ENCODE measurements at places on chromosomes 7 and 10. TPM values are rescaled to one million over a fixed set of nuclear protein-coding genes. Genes with fewer than 3 reads are reported as not detected.

Gene MASTL
- total RNA-seq, result 43.5 TPM

Gene STARD3NL
- total RNA-seq, result 207 TPM

Gene FERD3L
- not detected for total RNA-seq

Gene CFAP43
- 0.16 TPM for total RNA-seq

Gene RSU1
- total RNA-seq, result 179 TPM

Gene PTF1A
- total RNA-seq, result not detected

Gene SYNPO2L
- total RNA-seq, result not detected

Gene HMX2
- 0.61 TPM for total RNA-seq

Gene PIP
- not detected for total RNA-seq

Gene SLC18A3
- total RNA-seq, result not detected

Gene MPLKIP
- 53.2 TPM for total RNA-seq

Gene ACSM6
- total RNA-seq, result not detected

Gene PTPRN2
- 2.1 TPM for total RNA-seq

DNA sequence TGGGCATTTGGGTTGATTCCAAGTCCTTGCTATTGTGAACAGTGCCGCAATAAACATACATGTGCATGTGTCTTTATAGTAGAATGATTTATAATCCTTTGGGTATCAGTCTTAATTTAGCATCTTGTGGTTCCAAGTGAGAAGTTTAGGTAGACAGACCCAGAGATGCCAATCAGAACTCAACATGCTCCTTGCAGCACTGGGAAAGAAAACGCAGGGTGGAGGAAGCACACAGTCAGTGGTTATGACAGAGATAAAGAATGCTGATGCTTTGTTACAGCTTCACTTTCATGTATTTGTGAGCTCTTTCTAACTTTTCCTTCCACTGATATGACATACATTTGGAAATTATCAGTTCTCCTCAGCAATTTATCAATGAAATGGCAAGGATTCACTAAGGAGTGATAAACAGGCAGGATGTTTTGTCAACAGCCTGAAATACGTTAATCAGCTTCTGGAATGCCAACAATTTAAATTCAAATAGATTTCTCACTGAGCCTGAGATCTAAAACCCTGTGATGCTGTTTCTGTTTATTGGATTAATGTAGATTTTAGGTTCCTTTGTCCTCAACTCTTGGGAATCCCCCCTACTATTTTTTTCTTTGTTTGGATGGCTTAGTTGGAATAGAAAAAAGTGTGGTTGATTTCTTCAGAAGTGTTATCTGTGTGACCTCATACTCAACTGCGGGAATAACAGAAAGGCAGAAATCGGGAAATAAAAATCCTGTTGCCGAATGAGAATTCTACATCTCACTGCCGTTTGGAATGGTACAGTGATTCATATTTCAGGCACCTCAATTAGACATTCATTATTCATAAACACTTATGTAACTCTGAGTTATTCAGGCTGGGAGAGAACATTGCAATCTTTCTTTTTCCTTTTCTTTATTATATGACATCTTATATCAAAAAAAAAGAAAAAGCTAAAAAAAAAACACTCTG lies 675.0 kb downstream of the CNTNAP2 start:
- DNase-seq, result no peak

GRCh38 chr10:34024693-34025425 lies 690.4 kb upstream of the NRP1 start:
- no peak for DNase-seq

DNA sequence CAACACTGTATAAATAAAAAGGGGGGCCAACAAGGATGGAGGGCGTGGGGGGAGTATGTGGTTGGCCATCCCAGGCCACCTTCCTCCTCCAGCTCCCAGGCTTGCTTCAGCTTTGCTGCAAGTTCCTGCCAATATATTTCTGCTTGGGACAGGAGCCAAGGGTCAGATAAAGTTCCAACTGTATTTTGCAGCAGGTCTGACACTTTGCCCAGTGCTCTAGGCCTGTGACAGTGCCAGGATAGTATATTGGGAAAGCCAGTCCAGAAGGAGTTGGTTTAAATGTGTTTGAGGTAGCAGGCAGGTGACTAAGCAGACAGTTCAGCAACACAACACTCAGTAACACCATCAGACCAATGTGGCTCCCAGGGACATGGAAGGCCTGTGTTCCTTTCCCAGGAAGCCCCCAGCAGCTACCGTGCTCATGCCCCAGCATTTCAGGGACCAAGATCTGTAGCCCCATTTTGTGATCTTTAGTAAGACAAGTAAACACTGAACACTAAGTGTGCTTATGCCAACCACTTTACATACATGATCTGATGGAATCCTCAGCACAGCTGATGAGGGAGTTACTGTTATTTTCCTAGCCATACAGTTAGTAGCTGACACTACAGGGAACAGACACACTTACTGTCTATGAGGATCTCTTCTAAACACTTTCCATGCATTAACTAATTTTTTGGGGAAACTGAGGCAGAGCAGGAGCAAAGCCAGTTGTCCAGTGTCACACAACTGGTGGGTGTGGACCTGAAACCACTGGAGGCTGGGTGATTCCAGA lies 38.9 kb downstream of the DNAJB12 start:
- DNase-seq, result no peak

- no peak for DNase-seq
These were observed 30.3 kb downstream of the FOXL3 start for GRCh38 chr7:320297-320696.

- DNase-seq, result no peak
These were observed 669 bp upstream of the AP5Z1 start for GRCh38 chr7:4774658-4775249.

GRCh38 chr7:84190016-84190705 lies 4.4 kb downstream of the SEMA3A start:
- no peak for DNase-seq

- no peak for DNase-seq
These were observed 55.5 kb upstream of the CCNJ start for GRCh38 chr10:95987685-95988426.

DNA sequence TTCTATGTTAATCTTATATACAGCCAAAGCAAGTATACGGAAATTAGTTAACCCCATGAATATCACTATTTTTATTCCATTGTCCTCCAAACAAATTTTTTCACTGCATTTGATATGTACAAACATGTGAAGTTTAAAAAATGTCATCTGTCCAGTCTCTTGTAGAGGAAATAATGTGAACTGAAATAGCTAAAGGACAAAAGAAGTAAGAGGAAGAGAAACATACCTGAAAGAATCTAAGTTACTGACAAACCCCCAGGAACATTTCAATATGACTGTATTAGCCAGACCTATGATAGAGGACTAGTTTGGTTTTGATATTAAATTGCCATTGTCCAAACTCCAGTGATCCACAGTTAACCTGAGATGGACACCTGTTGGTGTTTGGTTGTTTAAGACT lies 80.6 kb downstream of the NRCAM start:
- DNase-seq, result no peak

- no peak for DNase-seq
These were observed 321.8 kb downstream of the ZNF479 start for GRCh38 chr7:56810466-56810865.

DNA sequence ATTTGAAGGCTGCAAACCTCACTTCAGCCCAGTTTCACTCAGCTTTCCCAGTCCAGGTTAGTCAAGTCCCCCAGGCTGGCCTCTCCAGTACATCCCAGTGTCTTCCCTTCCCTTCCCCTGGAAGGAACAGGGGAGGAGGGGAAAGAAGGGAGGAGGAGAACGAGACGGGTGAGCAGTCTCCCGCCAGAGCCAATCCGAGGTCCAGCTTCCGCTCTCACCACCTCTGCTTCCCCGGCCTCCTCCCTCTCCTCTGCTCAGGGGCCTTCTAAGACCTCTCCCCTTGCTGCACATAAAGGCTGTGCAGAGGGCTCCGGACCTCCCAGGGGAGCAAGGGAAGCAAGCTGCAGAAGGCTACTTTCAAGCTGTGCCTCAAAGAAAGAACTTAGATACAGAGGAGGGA lies 4.1 kb downstream of the ATG9B start:
- no peak for DNase-seq

DNA sequence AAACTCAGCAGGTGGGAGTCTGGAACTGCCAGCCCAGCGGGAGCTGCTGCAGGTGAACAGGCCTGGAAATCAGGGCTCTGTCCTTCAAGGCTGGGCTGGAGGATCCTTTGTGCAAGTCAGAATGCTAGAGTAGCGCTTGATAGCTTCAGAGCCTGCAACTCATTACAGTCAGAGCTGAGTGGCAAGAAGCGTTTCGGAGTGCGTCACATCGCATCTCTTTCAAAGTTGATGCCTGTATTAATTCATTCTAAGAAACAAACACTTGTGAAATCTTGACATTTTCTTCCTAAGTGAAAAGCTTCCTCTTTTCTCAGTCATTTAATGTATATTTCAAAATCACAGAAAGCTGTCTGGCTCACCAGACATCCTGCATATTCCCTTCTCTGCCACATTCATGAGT lies 121.2 kb upstream of the NPS start:
- no peak for DNase-seq

- no peak for DNase-seq
These were observed 3.8 kb downstream of the PTPRN2 start for GRCh38 chr7:158583810-158584209.

DNA sequence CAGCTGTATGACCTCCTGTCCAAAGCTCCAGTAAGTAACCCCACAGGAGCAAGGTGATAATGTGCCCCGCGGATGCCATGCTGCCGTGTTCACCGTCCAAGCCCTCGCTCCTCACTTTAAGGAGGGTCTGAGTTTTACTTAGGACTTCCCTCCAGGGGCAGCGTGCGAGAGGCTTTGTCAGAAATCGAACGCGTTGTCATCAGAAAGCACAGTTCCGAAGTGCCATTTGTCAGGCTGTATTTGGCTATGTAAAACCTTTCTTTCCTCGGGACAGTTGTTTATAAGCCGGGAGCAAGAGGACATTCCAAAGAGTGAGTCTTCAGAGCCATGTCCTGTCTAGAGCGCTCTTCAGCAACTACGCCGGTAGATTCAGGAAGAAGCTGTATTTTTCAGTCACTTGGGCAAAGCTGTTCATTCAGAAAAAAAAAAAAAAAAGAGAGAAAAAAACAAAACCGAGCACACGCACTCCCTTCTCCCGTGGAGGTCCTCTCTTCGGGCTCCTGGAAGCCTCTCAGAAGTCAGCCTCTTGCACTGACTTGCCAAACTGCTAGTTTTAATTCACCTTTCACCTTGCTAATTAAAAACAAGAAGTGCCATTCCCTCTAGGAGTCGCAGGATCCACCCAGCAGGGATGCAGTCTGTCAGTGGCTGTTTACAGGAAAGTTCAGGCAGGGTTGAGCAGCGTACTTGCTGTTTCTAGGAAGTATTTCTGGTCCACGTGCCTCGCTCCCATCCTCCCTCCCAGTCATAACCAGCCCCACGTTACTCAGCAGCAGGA lies at the start of gene SEMA3E:
Gene SEMA3E (minus strand): TSS at position 676 of the 778 bp plus-strand sequence.
- no peak for DNase-seq

GRCh38 chr10:77240041-77240652 lies 397.5 kb downstream of the KCNMA1 start:
- DNase-seq, result no peak

- no peak for DNase-seq
These were observed 113.6 kb downstream of the LSMEM1 start for GRCh38 chr7:112594397-112594796.

DNA sequence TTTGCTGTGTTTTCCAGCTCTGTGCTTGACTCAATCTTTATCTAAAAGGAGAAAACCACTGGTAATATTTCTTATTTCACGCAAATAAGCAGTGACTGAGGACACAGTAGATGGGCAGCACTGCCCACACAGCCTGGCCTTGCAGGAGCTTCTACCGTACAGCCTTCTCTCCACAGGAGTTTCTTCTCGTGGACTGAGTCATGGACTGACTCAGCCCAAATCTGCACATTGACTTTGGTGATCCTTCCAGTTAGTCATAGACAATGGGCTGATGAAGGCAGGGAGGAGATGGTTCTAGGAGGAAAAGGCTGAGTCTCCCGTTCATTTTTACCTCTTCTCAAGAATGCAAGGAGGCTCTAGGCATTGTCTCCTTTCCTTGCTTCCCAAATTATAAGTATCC lies 200.7 kb downstream of the RAPGEF5 start:
- DNase-seq, result no peak

DNA sequence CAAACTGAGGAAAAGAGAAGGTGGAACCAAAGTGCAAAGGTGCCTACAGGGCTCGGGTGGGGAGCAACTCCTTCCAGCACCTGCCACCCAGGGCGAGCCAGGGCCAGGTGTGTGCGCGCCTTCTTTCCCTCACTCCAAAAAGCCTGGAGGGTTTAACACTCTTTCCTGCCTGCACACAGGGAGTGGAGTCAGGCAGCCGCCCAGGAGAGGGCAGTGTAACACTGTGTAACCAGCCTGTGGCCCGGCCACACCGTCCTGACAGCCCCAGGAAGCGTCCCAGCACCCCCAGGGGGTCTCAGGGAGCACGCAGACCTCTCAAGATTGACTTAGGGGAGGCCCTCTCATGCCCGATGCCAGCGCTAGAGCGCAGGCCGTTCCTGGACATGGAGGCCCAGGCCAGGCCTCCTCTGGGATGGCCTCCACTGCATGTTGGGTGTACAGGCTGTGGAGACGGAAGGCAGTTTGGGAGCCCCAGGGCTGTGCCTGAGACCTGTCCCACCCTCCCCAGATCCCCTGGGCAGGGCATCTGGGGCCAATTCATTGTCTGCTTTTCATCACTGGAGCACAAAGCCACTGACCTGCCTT lies 13.4 kb downstream of the BRI3 start:
- DNase-seq, result peak; percentile 48

GRCh38 chr10:43120116-43120928 lies 17.9 kb upstream of the CSGALNACT2 start:
- no peak for DNase-seq

DNA sequence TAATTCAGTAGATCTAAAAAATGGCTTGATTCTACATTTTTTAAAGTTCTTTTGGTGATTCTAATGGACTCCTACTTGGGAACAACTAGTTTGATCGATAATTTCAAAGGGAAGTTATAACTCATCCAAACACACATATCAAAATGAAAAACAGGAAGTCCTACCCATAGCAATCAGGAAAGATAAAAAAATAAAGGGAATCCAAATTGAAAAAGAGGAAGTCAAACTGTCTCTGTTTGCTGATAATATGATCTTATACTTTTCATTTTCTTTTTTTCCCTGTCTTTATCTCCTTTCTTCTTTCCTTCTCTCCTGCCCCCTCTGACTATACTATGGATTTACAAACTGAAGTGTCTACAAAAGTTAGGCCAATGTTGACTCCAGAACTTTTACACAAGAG lies 118.8 kb downstream of the IQUB start:
- no peak for DNase-seq

DNA sequence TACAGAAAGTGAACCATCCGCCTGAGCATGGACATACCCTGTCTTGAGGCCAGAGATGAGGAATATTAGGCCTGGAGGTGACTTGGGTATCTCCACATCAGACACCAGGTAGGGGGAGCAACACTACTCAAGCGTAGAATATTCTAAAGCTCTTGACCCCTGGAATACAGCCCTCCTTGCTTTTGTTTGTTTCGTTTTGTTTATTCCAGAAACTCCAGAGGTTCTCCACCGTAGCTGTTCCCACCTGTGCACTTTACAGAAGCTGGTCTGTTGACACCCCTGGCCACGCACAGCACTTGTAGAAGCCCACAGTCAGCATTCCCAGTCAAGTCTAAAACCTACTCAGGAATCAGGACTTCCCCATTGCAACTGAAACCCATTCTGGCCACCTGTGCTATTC lies 139.6 kb upstream of the NEBL start:
- no peak for DNase-seq

Data from SJSA1 (cell line).